ENCODE measurements at places on chromosomes 11 and 22.

DNA sequence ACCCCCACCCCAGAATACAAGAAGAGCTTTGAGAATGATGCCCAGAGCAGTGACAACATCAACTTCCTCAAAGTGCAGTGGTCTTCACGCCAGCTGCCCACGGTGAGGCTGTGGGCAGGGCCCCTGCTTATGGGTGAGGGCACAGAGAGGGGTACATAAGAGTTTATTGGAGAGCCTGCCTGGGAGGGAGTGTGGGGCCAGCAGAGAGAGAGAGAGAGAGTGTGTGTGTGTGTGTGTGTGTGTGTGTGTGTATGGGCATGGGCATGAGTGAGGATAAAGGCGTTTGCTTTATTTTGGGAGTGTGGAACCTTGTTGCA lies 9.5 kb downstream of the PHOX2A start:
- DNase-seq = no peak

GRCh38 chr11:9206496-9206895 lies 58.7 kb downstream of the DENND5A start:
- no peak for DNase-seq

DNA sequence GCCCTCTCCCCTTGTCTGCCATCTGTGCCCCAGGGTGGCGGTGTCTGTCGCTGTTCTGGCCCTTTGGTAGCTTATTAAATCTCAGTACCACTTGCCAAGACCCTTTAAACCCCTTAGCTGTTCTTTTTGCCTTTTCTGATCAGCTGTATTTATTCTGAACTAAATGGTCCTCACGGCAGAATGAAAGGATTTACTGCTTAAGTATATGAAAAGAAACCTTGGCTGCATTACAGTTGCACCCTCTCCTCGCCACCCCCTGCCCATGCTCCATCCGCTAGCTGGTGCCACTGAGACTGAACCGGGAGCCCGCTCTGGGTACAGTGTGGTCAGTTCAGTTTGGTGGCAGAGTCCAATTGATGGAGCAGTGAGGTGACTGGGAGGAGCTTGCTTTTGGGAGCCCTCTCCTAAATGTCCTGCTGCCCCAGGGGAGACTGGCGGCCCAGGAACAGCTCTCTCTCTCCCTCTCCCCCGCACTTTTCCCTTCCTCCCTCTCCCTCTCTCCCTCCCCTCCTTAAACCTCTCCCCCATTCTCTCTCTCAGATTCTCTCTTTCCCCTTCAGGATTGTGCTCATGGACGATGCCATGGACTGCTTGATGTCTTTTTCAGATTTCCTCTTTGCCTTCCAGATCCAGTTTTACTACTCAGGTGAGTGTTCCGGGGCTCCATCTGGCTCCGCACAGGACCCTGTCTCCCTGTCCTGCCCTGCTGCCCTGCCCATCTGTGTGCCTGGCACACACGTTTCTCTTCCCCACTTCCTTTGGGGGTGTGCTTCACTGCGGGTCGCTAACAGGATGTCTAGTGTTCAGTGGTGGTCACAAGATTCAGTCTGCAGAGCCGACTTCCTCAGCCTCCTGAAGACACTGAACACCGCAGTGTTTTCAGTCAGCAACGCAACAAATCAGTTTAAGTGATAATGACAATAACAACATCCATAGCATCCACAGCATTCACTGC lies 21.8 kb downstream of the ARFGAP2 start:
- DNase-seq = peak; percentile 49

DNA sequence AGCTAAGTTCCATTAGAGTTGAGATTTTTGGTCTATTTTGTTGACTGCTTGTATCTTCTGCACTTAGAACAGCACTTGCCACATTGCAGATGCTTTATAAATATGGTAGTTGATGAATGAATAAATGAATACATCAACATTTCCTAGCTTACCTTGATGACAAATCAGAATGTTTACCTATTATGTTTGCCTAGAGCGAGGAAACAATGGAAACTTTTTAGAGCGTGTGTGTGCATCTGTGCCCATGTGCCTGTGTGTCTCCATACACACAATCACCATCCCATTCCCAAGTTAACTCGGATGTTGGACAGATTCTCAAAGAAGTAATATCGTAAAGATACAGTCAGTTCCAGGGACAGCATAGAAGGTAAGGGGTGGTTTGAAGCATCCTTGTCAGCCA lies 139.1 kb downstream of the DBX1 start:
- no peak for DNase-seq

- DNase-seq = no peak
Measured at GRCh38 chr11:97158243-97158642, 768.4 kb downstream of the JRKL start.

- no peak for DNase-seq
Measured at GRCh38 chr22:21791635-21792625, 56.3 kb upstream of the YPEL1 start.

GRCh38 chr11:92771701-92772100 lies 197.8 kb upstream of the MTNR1B start:
- DNase-seq = no peak

- DNase-seq = peak; percentile 13
Measured at GRCh38 chr11:70176940-70177689, 26.0 kb upstream of the FADD start.

DNA sequence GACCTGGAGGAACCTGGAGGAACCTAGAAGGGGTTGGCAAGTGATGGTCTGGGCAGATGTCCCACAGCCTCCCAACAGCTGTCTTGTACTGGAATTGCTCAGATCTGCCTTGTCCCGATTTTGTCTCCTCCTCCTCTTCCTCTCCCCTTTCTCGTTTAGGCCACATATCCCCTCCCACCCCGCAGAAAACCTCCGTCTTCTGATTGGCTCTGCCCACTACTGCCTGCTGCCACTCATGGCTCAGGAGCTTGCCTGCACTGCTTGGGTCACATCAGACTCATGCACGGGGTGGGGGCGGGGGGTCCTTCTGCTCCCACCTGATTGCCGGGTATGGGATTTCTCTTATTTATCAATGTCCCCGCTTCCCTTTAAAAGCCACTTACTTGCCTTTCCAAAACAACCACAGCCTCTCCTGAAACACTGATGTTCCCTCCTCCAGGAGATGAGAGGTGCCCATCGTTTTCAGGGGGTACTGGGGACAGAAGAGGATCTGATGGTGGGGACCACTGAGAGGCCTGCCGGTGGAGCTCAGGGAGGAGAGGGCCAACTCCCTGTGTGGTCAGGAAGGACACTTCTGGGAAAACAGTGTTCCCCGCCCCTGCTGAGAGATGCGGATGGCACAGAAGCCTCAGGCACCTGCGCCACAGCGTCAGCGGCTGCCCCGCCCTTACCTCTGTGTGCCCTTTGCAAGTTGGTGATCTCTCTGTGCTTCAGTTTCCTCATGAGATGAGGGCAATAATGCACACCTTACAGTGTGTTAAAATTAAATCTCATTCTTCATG lies 14.7 kb downstream of the TOM1 start:
- no peak for DNase-seq

- no peak for DNase-seq
Measured at GRCh38 chr22:46682011-46682731, 55.9 kb downstream of the CERK start.

DNA sequence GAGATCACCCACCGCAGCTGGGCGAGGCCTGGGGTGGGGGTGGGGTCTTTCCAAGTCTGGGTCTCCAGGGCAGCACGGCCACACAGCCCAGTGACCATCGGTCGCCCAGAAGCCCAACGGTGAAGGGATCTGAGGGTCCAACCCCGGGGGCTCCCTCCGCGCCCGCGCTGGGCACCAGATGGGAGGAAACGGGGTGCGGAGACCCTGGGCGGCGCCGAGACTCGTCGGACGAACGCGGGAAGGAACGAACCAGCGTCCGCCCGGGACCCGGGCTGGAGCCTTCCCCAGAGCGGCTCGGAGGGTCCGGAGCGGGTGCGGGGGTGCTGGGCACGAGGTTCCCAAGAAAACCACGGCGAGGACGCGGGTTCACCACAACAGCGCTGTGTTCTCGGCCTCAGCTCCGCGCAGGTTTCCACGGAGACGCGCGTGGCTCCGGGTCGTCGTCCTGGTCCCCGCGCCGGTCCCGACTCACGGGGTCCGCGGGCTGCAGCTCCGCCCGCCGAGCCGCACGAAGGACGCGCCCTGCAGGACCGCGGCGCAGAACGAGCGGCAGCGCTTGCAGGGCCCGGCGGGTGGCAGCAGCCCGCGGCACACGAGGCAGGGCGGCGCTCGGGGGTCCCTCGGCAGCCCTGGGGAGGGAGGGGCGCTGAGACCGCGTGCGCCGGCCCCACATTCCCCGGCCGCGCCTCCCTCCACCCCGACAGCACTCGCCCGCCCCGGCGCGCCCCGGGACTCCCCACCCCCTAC lies 2.3 kb upstream of the IL17REL start:
- no peak for DNase-seq

GRCh38 chr11:113401718-113402117 lies 14.1 kb downstream of the ANKK1 start:
- no peak for DNase-seq

GRCh38 chr11:18016789-18017188 lies 3.9 kb upstream of the SERGEF start:
- no peak for DNase-seq

DNA sequence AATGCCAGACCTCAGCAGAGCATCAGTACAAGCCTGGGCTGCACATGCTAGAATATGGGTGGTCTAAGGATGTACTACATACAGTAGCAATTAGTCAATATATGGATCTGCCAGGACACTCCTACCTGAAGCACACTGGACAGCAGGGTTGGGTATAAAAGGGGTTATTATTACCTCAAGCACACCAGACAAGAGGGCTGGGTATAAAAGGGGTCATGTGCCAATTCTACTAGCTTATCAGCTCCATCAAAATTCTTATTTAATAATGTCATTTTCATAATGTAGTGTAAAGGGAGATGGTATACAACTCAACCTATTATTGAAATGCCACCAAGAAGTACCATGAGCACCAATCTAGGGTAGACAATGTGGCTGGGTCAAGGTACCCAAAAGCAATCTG lies 44.7 kb upstream of the PRODH start:
- no peak for DNase-seq

DNA sequence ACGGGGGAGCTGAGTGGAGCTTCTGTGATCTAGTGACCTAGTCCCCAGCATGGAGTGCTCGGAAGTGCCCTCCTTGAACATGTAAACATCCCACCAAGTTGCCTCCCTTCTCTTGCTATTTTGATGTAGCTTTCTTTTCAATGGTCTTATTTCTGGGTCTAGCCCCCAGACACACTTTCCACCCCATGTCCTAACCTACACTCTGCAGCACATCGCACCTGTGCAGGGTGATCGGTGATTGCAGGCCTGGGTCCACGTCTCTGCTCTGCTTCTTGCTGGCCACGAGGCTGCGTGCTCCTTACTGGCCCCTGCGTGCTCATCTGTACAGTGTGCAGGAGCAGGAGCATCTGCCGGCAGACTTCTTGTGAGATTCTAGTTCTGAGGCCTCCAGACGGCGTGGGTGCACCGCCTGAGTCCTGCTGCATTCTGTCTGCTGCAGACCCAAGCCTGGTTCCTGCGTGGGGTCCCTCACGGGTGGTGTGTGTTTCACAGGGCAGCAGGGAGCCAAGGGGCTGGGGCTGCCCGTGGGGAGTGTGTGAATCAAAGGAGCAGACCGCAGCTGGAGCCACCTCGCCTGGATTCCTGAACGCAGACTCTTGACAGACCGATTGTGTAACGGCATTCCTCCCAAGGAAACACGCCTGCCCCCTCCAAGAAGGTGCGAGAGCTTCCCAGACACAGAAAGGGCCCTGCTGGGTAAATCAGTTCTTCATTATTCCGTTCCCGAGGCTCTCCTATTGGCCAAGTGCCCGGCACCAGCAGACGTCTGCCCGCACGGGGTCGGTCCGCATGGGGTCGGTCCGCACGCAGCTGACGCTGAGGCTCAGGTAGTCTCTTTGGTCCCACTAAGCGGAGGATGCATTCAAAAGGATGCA lies 44.4 kb upstream of the MYEOV start:
- DNase-seq = no peak

DNA sequence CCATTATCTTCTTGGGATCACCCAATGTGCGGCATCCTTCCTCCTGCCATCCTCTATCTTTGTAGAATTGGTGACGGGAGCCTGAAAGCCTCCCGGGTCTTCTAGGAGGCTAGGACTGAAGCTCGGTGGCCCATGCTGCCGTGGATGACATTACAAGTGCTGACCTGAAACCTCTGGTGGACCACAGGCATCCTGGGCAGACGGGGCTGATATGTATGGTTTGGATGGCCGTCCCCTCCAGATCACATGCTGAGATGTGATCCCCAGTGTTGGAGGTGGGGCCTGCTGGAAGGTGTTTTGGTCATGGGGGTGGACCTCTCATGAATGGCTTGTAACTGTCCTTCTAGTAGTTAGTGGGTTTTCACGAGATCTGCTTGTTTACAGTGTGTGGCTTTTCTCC lies 1525.8 kb downstream of the BRD1 start:
- no peak for DNase-seq

- DNase-seq = no peak
Measured at GRCh38 chr22:44379817-44380755, 67.3 kb upstream of the SHISAL1 start.

GRCh38 chr11:65918211-65919140 lies at the start of gene C11orf68:
C11orf68 (minus strand) TSS chr11:65919062; CDS start chr11:65919031, 31 bp downstream.
- DNase-seq = no peak

- DNase-seq = no peak
Measured at GRCh38 chr11:17171343-17171742, 36.4 kb downstream of the PIK3C2A start.

DNA sequence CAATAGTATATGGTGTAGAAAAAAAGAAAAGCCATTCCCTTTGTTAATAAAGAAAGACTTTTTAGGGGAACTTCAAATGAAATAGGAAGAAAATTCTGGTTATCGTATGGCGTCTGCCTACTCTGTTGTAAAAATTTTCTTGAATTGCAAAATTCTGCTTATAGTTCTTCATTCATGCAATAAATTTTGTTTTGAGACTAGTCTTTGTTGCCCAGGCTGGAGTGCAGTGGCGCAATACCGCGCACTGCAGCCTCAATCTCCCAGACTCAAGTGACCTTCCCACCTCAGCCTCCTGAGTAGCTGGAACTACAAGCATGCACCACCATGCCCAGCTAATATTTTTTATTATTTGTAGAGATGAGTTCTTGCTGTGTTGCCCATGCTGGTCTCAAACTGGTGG lies 5.8 kb downstream of the DDIAS start:
- DNase-seq = no peak

DNA sequence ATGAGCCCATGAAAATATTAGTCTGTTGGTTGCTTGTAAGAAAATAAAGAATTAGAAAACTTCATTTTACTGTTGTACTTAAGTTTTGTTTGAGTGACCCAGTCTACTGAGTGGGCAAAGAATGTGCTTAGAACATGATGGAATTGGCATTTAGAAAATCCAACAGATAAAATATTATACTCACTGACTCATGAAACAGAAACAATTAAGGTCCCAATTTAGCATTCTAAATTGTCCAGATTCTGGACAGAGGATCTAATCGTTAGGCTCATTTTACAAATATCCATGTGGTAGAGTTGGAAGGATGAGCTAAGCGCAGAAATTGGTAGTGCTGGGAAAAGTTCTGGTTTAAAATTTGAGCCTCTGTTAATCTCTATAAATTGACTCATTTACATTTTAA lies 45.4 kb downstream of the METTL15 start:
- DNase-seq = no peak

DNA sequence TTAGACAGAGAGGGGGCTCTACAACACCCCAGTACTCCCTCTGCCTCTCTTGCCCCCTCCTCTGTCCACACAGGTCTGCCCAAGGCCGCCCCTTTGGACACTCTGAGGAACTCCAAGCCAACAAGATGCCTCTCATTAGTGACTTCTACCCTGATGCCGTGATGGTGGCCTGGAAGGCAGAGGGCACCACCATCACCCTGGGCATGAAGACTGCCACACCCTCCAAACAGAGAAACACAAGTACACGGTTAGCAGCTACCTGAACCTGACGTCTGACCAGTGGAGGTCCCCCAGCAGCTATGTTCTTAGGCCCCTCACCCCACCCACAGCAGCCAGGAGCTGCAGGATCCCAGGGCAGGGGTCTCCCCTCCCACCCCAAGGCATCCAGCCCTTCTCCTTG lies 125.1 kb downstream of the MED15 start:
- DNase-seq = no peak

GRCh38 chr11:2881981-2882375 lies 3.6 kb downstream of the CDKN1C start:
- no peak for DNase-seq
